ENCODE measurements at places on chromosomes 12 and 14. TPM values are rescaled to one million over a fixed set of nuclear protein-coding genes. Genes with fewer than 3 reads are reported as not detected.

DNA sequence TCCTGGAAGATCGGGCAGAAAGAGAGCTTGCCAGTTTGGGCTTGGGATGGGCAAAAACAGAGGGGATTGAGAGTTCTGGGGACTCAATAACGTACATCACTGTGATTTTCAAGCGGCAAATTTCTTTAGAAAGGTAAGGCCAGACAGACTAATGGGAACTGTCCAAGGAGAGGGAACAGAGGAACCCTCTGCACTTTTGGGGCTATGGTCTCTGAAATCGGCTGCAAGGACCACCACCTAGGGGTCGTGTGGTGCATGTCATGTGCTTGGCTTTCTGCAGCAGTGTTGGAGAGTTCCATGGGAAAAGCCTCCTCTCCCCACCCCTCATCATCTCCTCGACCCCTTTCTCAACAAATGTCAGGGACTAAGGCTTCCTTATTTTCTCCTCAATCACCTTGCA, 79.6 kb downstream of the PPM1A start:
- DNase-seq: no peak

DNA sequence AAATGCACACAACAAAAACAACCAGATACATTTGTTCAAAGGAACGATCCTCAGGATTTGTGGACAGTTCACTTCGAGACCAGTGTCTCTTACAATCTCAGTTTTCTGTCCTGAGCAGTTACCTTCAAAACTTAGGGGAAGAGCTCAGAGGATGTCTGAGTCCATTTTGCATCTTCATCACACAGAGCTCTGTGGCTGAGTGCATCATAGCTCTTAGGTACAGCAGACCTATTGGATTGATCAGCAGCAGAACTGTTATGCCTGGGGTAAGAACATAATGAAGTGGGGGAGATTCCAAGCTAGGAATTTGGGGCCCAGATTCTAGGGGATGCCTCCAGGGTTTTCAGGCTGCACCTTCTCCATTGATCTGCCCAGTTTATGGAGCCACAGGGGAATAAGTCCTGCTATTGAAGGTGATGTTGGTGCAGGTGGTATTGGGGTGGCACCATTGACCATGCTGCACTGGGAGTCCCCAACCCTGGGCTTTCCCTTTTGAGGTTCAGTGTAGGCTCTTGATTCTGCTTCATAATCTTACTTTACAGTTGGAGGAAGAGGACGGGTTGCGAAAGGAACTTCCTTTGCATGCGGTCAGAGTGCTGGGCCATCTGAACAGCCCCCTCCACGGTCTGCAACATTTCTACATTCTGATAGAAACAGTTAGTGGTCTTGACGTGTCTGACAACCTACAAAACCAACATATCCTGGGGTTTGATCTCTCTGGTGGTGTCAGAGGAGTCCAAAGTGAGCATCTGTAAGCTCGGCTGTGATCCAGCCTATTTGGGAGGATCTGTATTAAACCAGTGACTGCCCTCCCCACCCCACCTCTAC, 112.8 kb downstream of the CHST11 start:
- no peak for DNase-seq

GRCh38 chr14:92930737-92931602, 8.0 kb downstream of the CHGA start:
- DNase-seq: no peak

DNA sequence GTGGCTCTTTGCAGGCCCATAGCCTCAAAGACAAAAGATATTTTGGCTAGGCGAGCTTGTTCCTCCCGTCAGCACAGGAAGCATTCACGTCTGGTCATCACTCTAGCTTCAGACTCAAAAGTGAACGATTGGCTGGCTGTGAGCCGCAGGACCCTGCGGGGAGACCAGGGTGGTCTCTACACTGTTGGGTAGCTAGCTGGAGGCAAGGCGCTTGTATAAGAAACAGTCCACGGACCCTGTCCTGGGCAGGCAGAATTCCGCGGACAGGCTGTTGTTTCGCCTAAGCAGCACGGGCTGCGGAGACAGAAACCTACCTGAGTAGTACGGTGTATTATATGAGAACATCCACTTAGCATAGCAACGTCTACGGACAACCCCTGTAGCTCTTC, 29.6 kb downstream of the WBP11 start:
- DNase-seq: no peak

DNA sequence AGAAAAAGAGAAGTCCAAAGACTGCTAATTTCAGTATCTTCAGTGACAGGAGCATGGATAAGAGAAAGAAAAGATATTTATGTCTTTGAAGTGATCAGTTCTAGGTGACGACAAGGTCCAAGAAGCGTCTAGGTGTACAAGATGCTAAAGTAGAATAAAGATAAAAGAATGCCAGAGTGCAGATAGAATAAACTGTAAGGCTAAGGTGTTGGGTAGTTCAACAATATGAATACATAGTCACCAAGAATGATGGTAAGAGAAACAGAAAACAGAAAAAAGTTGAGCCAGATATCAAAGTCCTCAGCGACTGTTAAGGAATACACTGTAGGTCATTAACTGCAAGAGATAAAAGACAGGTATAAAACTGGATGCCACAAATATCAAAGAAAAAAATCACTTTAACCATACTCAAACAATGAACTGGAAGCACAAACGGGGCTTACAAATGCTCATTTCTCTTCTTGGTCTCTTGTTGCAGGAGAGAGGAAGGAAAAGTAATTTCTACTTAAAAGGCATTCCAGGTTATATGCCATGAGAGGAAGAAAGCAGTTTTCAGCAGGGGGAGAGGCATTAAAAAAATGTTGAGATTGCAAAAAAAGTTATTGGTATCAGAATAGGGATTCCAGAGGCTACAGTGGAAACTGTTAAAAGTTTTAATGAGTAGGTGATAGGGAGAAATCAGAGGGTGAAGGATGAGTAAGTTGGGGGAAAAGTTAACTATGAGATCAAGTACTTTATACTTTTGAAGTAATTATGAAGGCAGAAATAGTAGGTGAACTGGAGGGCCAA, 121.5 kb downstream of the CEP83 start:
- DNase-seq: no peak

- peak; percentile 80 for DNase-seq
These were observed at the start of gene DENND5B for GRCh38 chr12:31590642-31591379. DENND5B (minus strand) TSS chr12:31591136; CDS start chr12:31590832, 304 bp downstream.

DNA sequence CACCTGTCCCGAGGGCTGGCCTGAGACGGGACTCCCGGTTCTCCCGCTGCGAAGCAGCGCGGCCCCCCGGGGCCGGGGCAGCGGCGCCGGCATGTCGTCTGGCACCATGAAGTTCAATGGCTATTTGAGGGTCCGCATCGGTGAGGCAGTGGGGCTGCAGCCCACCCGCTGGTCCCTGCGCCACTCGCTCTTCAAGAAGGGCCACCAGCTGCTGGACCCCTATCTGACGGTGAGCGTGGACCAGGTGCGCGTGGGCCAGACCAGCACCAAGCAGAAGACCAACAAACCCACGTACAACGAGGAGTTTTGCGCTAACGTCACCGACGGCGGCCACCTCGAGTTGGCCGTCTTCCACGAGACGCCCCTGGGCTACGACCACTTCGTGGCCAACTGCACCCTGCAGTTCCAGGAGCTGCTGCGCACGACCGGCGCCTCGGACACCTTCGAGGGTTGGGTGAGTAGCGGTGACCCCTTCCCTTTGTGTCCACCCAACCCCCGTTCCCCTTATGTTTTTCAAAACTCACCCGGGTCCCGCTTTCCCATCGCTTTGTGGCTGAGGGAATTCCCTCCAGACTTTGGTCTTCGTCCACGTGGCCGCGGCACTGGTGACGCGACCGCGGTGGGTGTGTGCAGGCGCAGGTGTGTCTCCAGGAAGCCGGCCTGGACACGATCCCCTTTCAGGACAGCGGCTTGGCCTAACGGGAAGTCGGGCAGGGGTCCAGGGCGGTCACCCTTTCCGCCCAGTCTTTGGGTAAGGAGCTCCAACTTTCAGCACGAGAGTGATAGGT, 826 bp downstream of the PRKCH start:
- DNase-seq: no peak

DNA sequence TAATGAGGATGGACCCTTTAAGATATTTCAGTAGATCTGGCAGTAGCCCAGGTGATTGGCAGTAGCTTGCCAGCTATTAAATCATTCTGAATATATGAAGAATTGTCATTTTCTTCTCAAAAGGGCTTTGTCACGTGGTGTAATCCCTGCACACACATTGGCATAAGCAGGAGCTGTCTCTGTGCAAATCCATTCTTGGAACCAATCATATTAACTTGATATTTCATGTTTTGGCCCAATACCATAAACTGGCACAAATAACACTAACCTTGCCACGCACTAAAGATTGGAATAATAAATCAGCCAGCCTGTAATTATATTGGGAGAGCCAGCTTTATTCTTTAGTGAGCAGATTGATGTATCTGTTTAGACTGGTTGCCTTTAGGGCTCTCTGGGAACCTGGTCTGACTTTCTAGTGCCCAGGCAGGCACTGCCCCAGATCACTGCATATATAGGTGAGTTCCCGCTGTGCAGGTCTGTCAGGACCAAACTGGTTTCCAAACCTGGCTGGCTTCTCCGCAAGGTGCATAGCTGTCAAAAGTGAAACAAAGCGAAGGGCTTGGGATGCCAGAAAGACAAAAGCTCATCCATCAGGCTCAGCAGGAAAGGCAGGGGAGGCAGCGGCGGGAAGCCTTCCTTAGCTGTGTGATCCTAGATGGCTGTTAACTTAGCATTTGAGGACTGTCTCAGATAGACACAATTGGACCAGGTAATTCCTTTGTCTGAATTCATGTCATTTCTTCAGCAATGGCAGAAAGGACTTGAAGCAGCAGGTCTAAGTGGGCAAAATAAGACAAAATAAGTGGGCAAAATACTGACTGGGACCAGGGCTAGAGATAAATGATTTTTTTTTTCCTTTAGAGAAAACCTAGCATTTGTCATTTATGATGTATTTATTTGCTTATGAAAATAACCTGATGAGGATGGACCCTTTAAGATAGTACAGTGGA, 128.8 kb upstream of the DYRK2 start:
- no peak for DNase-seq

- no peak for DNase-seq
These were observed 146.9 kb downstream of the PRKCH start for GRCh38 chr14:61468063-61468825.

GRCh38 chr12:116820064-116820656, 61.1 kb downstream of the HRK start:
- no peak for DNase-seq

DIO2 gene
- total RNA-seq: 27.3 TPM

TAS2R14 gene
- 2.9 TPM for total RNA-seq

SIX6 gene
- total RNA-seq: not detected

CLEC14A gene
- not detected for total RNA-seq
